T follicular helper cell (primary cell): ENCODE measurements at places on chromosomes 3 and 15.

DNA sequence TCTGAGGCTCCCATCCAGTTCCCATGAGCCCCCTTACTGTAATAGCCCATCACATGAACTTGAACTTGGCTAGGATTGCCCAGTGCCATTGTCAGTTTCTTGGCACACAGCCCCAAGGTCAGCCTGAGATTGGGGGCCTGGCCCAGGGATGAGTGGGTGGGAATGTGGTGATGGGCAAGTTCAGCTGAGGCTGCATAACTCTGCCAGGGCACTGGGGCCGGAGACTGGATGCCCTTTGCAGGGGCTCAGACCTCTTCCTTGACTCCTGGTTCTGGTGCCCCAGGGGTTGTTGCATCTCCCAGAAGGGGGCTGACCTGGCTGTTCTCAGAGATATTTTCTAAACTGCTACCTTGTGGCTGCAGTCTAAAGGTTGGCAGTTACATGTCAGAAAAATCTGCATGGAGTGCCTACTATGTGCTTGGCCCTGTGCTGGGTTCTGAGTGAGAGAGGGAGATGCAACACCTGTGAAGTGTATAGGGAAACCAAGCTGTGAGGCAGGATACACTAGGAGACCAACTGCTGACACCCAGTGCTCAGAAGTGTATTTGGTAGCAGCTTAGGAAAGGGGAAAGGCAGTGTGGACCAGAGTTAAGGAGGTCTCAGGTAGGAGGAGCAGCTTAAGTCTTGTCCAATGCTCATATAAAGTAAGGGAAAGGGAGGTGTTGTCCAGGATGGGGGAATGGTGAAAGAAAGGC, 74.8 kb upstream of the PRR23C start:
- no peak for DNase-seq

GRCh38 chr3:49769286-49769915, 16.9 kb downstream of the IP6K1 start:
- DNase-seq = no peak

GRCh38 chr15:23503576-23503975, 56.5 kb upstream of the GOLGA6L2 start:
- no peak for DNase-seq

DNA sequence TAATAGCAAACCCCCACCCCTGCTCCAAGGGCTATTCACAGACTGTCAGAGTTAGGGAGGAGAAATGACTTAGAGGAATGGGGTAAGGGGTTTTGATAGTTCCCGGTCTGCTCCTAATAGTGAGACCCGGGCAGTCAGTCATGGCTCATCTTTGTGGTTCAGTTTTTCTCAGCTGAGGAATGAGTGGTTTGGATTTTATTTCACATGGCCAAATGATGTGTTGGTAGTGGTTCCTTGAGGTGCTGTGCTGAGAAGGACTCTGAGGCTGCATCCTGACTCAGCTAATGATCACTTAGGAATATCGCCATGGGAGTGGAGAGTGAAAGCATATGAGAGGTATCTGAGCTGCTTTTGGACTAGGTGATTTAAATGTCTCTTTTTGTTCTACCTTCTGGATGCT, 80.2 kb downstream of the LPP start:
- no peak for DNase-seq

GRCh38 chr3:38480093-38480445, 16.1 kb upstream of the EXOG start:
- no peak for DNase-seq

DNA sequence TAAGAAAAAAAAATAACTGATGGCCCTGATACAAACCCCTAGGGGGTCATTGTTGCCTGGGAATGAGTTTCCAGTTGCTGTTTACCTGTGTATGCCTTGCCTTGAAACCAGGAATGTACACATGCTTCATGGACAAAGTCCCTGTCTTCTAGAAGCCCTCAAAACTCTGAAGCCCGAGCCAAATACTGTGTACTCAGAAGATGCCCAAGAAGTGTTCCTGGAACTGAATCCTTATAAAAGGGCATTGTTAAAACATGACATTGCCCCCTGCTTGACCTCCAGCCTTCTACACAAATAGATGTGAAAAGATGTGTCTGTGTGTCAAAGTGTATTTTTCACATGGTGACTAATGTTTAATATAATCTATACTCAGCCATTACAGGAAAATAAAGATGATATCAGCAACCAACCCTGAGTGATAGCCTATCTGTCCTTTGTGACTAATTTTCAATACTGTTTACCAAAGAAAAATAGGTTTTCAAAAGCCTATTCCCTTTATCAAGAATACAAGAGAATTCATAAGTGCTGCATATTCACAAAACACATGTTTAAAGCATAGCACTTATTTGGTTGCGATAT, 325.9 kb downstream of the MECOM start:
- DNase-seq = no peak

GRCh38 chr15:77027111-77027696, 32.3 kb downstream of the PSTPIP1 start:
- DNase-seq = no peak

- no peak for DNase-seq
Observed at GRCh38 chr3:95434491-95434890, 1371.6 kb downstream of the NSUN3 start.

DNA sequence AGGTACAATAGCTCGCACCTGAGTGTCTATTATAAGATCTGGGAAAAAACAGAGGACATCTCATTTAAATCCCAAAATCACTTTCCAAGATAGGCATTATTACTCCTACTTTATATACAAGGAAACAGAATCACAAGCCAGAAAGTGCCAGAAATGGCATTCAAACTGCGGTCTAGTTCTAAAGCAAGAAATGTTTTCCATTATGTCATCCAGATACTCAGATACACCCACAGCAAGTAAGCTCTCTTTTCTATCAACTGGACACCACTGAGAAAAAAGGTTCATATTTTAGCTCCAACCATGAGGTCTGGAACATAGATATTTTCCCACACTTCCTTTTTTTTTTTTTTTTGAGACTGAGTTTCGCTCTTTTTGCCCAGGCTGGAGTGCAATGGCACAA, 8.1 kb downstream of the SLC33A1 start:
- no peak for DNase-seq

DNA sequence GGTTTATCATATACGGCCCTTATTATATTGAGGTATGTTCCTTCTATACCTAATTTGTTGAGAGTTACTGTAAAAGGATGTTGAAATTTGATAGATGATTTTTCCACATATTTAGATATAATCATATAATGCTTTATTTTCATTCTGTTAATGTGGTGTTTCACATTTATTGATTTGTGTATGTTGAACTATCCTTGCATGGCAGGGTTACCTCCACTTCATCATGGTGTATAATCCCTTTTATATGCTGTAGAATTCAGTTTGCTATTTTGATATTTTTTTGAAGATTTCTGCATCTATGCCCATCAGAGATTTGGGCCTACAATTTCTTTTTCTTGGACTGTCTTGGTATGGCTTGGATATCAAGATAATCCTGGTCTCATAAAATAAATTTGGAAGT, 355.5 kb downstream of the EDEM1 start:
- DNase-seq = no peak

GRCh38 chr15:81113204-81113657, 20.8 kb upstream of the CFAP161 start:
- DNase-seq = no peak

DNA sequence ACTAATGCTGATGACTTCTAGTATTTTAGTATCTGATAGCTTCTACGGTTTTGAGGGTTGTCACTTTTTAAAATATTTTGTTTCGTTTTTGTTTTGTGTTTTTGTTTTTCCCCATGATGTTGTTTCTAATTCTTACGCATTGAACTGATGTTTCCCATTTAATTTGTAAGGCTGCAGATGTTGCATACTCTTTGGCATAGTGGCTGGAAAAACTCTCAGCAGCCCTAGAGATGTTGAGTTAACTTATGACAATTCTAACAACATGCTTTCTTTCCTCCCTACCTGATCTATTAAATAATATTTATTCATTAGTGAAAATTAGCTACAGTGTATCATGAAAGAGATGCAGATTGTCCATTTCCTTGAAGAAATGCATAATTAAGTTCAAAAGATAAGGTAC, 559.3 kb upstream of the GRM7 start:
- no peak for DNase-seq

DNA sequence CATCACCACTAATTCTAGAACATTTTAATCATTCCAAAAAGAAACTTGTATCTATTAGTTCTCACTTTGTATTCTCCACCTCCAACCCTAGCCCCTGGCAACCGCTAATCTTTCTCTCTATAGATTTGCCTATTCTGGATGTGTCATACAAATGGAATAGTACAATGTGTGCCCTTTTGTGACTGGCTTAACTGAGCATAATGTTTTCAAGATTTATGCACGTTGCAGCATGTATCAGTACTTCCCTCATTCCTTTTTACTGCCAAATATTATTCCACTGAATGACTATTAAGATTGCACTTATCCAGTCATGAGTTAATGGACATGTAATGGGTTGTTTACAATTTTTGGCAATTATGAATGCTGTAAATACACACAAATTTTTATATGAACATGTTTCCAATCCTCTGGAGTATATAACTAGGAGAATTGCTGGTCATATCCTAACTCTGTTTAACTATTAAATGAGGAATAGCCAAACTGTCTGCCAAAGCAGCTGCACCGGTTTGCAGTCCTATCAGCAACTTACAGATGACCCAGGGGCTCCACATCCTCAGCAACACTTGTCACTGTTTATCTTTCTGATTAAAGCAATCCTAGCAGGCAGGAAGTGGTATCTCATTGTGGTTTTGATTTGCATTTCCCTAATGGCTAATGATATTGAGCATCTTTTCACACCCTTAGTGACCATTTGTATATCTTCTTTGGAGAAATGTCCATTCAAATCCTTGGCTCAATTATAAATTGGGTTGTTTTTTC, 42.9 kb downstream of the DCUN1D1 start:
- no peak for DNase-seq

DNA sequence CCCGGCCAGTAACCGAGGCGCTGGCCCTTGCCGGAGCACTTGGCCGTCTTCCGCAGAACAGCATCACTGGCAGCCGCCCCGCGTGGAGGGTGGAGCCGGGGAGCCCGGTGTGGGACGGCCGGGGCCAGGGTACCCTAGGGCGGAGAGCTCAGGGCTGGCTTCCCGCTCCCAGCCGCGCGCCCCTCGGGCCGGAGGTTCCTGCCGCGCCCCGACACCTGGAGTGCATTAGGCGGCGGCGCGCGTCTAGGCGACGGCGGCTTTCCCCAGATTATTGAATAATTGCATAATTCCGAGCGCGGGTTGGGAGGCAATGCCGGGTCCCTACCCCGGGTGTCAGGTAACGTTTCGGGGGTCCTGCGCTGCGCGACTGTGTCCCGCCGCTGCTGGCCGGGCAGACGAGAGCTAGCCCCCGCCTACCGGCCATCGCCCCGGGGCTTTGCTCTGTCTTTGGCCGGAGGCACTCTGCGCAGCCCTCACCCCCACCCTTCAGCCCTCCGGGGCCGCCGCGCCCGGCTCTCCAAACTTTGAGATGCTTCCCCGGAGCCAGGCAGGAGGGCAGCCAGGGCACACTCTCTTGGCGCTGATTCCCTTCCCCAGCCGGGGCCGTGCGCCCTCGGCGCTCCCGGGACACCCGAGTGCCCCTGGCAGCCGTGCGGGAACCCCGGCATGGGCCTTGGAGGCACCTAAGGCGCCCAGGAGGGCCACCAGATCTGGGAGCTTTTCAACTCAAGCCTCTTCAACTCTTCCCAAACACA, 749 bp downstream of the ITGA11 start:
- DNase-seq = no peak

- DNase-seq = no peak
Observed at GRCh38 chr3:165827883-165828282, 9.3 kb downstream of the BCHE start.
